NCI-H460 (cell line): ENCODE measurements at places on chromosomes 16 and 17.

GRCh38 chr17:80253631-80254395 lies 6.8 kb upstream of the RNF213 start:
- no peak for DNase-seq

- DNase-seq: peak; percentile 88
These were observed 1.3 kb upstream of the TUBB3 start for GRCh38 chr16:89921702-89922476.

DNA sequence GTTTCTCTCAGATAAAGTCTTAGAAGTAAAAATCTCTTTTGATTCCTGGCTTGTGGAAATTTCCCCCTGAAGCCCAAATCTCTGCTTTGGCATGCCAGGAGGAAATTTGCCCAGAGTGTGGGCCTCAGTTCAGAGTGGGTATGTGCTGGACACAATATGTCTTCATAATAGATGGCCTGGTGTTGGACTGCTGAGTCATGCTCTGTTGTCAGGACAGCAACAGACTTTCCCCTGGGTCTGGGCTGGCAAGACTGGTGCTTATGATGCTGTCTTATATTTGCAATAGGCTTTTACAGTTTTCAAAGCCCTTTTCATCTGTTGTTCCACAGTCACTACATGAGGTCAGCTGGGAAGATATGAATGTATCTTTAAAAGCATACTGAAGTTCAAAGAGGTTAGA lies 57.0 kb downstream of the SHISA9 start:
- no peak for DNase-seq

DNA sequence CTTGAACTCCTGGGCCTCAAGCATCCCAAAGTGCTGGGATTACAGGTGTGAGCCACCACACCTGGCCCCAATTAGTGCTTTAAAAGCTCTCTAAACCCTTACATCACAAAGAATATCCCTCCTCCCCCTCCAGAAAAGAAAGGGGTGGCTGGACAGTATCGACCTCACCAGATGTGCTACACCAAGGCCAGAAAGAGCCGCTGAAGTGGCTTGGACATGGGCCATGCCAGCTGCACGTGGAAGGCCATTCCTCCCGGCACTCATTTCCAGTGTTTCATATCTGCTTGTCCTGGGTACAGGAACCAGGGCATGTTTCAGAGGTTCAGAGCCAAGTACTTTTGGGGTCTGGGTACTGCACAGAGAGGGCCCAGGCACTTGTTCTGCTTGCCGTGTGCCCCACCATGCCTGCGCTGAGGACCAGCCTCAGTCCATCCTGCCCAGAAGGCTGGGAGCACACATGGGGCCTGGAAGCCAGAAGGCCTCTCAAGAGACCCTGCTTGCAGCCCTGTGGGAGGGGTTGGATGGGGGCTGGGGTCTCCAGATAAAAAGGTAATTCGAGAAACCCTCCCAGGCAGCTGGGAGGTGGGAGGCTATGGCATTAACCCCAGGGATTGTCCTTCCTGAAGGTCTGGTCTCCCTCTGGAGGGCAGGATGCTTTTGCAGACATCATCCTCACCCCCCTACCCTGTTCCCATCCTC lies 3.5 kb upstream of the SRRM2 start:
- DNase-seq: no peak

DNA sequence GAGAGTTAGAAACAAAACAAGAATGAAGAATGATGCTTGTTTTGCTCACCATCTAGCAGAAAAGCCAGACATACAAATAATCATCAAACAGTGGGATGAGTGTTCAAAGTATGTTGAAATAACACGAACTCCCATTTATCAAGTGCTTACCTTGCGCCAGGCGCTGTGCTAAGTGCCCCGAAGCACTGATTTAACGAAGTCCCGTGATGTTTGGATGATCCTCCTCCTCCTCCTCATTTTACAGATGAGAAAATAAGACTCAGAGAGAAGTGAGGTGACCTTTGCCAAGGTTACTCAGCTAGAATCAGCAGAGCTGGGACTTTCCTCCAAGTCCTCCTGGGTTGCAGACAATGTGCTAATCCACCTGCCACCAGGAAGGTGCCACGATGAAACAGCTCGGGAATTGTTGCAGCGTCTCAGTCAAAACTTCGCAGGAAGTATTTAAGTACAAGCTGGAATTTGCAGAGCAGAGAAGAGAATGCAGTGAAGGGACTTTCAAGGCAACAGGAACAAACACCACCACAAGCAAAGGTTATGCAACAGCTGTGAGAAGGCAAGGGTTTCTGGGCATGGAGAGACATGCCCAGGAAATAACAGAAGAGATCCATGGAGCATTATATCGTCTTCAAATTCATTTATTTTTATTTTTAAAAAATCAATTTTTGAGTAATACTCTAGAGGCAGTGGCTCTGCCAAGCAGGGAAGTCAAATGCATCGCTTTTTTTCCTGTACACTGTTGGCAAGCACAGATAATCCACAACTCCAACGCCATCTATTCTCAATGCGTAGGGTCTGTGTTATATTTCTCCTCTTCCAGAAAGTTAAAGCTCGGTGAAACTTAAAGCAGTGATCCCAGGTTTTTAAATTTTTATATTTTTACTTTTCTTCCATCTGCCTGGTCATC lies 11.1 kb downstream of the PRCD start:
- DNase-seq: peak; percentile 31

DNA sequence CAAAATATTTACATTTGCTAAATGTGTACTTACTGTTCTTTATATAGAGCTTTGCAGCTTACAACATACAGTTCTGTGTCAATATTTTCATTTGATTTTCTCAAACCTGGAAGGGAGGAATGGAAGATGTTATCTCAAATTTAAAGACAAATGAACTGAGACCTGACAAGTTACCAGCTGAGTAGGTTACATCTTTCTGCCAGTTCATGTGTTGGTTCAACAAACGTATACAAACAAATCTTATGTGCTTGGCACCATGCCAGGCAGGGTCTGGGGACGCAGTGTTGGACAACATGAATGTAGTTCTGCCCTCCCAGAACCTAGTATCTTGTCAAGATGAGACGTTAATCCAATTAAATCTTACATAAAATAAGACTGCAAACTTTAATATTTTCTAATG lies 507.5 kb upstream of the HSBP1 start:
- no peak for DNase-seq

GRCh38 chr16:61937646-61938045 lies 98.6 kb downstream of the CDH8 start:
- no peak for DNase-seq
